ENCODE measurements at places on chromosomes 16 and 17.
A peak's percentile ranks its signal among the peaks of the same experiment; 100 is the strongest.

- DNase-seq: no peak
Measured at GRCh38 chr17:49214676-49215360, 4.3 kb downstream of the ABI3 start.

GRCh38 chr17:70078549-70078948 is 3.5 kb downstream of the KCNJ16 start:
- no peak for DNase-seq

- no peak for DNase-seq
Measured at GRCh38 chr17:61656721-61657217, 65.8 kb upstream of the NACA2 start.

- no peak for DNase-seq
Measured at GRCh38 chr16:67749436-67750078, 30.4 kb upstream of the GFOD2 start.

GRCh38 chr17:17060930-17061329 is 18.7 kb downstream of the MPRIP start:
- DNase-seq: no peak

DNA sequence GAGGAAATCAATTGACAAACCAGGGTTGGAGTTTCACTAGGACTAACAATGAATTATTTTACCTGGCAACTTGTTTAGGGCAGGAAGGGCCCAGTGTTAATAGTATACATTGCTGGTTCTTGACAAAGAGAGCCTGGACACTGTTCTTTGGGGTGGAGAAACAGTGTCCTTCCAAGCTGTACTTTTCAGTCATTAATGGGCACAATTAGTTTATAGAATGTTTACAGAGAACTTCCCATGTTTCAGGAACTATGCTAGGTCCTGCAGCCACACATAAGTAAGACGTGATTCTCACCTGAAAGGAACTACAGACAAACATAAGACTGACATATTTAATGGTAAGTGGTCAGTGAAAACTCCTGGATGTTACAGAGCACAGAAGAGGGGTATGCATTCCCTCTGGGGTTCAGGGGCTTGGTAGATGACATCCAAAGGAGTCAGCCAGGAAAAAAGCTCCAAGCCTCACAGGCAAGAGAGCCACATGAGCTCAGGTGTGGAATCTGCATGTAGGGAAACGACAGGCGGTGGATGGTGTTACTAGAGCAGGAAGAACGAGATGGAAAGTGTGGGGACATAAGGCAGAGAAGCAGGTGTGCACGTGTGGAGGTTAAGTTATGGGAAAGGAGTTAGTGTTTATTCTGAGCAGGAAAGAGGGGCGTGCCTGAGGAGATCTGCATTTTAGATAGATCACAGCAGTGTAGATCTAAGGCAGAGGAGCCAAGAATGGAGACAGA is 3.8 kb upstream of the DYNLL2 start:
- DNase-seq: no peak

DNA sequence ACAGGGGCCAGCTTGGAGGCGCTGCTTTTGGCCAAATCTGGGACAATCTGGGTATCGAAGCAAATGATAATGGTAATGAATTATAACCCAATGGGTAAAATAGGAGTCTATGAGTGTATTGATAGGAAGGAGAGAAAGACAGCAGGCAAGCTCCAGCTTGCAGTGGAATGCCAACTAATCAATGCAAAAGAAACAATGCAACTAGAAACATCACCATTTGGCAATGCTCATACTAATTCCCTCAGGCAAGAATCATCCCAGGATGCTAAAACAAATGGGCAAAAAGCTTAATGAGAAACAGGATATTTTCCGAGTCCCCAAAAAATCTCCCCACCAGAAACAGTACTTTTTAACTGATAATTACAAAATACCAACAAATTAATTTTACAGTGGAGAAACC is 64.7 kb downstream of the ADCY9 start:
- DNase-seq: no peak

DNA sequence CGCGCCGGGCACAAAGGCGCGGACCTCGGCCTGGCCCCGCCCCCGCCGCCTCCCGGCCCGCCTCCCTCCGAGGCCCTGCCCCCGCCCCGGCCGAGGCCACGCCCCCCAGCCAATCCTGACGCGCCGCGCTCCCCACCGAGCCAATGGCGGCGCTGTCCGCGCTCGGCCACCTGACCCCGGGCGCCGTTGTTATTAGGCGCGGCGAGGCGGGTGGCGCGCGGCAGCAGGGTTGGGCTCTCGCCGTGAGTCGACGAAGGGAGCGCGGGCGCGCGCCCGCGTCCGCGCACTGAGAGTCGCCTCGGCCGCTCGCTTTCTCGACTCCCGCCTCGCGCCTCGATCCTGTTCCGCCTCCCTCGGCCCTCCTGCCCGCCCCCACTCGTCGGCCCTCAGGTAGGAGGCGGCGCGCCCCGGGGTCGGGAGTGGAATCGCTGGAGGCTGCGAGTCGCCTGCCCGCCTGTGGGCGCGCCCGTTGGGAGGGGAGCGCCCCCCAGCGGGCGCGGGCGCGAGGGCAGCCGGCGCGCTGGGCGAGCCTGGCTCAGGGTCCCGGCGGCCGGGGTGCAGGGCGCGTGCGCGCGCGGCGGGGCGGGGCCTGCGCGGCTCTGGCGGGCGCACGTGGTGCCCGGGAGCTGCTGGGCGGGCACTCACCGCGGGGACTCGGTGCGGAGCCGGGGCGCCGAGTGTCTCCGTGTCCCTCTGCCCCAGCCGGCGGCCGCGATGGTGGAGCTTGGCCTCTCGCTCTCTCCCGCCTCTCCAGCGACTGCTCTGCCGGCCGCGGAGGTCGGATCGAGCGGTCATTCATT is 405 bp upstream of the CBLN1 start:
- DNase-seq: peak; percentile 59

DNA sequence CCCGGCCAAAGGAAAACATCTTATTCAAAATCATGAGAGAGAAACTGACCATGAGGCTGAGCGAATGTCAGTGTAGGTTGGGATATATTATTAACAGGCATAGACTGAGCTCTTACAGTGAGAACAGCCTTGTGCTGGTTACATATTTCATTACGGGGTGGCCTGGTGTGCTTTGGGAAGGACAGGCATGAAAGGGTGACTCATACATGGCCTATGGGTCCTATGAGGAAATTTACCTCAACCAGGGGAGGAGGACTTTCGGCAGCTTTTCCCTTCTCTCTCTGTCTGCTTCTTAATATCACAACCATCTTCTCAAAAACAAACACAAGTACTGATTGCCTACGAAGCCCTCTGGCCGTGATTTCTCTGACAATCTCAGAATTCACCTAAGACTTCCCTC is 579.1 kb downstream of the CDH13 start:
- DNase-seq: no peak

DNA sequence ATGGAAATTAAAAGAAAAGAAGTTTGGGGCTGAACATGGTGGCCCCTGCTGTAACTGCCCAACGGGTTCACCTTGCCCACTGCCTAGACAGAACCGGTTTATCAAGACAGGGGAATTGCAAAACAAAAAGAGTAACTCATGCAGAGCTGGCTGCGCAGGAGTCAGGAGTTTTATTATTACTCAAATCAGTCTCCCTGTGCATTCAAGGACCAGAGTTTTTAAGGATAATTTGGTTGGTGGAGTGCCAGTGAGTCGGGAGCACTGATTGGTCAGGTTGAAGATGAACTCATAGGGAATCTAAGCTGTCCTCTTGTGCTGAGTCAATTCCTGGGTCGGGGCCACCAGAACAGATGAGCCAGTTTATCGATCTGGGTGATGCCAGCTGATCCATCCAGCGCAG is 4.4 kb upstream of the SCPEP1 start:
- no peak for DNase-seq

- DNase-seq: peak; percentile 79
Measured at GRCh38 chr16:75064403-75065148, 52.0 kb downstream of the LDHD start.

GRCh38 chr17:50722746-50723145 is 3.3 kb downstream of the LUC7L3 start:
- no peak for DNase-seq

DNA sequence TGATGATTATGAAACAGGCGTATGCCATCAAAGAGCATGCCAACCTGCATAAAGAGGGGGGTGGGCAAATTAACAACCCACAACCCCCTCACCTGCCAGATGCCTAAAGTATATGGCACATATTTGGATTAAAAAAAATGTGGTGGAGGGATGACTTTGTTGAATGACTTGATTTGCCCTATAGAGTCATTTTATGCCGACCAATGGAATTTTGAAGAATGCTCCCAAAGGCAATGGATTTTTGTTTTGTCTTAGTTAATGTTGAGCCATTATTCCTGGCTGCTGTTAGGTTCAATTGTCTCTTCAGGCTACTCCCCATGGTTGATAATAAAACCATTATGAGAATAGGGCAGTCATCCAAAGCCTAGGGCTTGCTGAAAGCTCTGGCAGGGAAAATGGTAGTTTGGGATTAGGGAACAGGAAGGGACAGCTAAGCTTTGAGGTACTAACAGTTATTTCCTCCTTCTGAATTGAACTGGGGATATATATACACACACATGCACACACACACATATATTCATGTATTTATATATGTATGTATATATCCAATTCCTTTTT is 5.8 kb upstream of the CHCT1 start:
- no peak for DNase-seq

- DNase-seq: no peak
Measured at GRCh38 chr16:85477801-85478363, 135.2 kb upstream of the GSE1 start.

- DNase-seq: no peak
Measured at GRCh38 chr17:44766409-44767038, 7.7 kb downstream of the ADAM11 start.

GRCh38 chr17:35605678-35606077 is 18.6 kb downstream of the AP2B1 start:
- DNase-seq: no peak

GRCh38 chr16:7946142-7946541 is 613.5 kb downstream of the RBFOX1 start:
- no peak for DNase-seq

GRCh38 chr16:57863434-57864160 is 61.3 kb upstream of the KIFC3 start:
- peak; percentile 18 for DNase-seq

Measured in DMS153 (cell line).